Mononuclear cell (primary cell): ENCODE measurements at places on chromosomes 6 and 20. TPM values are rescaled to one million over a fixed set of nuclear protein-coding genes. Genes with fewer than 3 reads are reported as not detected.

SLC24A3 gene
- 1.0 TPM for total RNA-seq

RAB23 gene
- total RNA-seq: 1.0 TPM

LY6G5B gene
- 9.8 TPM for total RNA-seq

SNAP91 gene
- total RNA-seq: not detected

C6orf163 gene
- 2.0 TPM for total RNA-seq

AURKA gene
- 3.0 TPM for total RNA-seq

IER3 gene
- total RNA-seq: 546 TPM

CFAP61 gene
- not detected for total RNA-seq

LY6G6C gene
- not detected for total RNA-seq

PRL gene
- not detected for total RNA-seq
